ENCODE measurements at places on chromosomes 6 and 20.

GRCh38 chr20:6231556-6231955, 108.7 kb upstream of the FERMT1 start:
- DNase-seq: no peak

DNA sequence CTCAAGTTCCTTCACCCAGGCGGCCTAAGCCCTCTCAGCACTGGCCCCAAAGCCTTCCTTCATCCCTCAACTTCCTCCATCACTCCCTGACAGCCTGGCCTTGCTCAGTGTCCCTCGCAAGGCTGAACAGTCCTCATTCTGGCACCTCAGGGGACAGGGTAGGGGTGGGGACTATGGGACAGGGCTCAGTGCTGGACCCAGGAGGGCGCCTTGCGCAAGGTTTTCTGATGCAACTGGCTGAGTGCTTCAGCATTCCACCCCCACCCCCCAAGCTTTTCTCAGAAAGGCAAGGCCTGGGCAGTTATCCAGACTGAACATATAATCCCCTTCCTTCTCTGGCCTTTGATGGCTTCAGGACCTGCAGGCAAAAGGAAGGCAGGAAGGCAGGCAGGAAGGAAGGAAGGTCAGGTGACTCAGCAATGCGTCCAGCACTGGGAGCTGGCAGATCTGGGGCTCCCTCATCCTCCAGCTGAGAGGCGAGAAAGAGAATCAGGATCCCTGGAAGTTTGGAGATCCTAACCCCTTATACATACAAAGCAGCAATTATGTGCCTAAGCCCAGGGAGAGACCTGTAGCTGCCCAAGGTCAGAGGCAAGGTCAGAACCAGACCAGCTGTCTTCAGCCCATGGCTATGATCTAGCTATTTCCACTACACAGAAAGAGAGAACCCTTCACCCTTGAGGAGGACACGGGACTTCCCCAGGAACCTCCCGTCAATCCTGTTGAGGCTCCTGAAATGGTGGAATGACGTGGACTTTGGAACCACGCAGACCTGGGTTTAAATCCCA, 8.6 kb upstream of the TRIB3 start:
- DNase-seq: peak; percentile 93

DNA sequence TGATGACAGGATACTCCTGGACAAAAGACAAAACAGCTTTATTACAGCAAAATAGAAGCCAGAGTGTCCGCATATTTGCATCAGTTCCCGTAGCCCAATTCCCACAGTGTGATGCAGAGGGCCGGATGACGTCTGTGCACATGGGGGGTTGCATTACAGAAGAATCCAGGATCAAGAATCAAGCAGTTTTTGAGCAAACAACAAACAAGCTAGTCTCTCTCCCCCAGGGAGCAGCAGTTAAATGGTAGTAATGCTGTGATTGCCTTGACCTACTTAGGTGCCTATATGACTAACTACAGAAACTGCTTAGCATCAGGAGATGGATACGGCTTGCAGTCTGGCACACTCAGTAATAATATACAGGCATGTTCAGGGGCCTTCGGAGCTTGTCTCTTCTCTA, 3.2 kb upstream of the SDHAF4 start:
- DNase-seq: no peak

DNA sequence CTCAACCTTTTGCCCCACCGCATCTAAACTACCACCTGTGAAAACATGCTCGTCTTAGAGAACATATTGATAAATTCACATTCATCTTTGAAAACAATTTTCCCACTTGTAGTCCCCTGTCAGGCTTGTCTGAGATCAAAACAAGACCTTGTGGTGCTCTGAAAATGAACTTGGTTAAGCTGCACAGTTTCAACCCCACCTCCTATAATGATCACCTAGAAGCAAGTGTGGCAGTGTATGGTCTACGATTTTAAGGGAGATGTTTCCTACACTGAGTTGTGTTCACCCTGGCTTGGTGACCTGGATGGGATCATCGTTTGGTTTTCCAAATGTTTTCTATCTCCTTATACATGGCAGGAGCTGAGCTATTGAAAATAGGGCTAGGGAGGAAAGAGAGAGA, 539.4 kb downstream of the DOK5 start:
- DNase-seq: no peak

- no peak for DNase-seq
Observed at GRCh38 chr6:126235363-126235762, 104.6 kb upstream of the CENPW start.

GRCh38 chr20:8366303-8366923, 234.3 kb downstream of the PLCB1 start:
- no peak for DNase-seq

DNA sequence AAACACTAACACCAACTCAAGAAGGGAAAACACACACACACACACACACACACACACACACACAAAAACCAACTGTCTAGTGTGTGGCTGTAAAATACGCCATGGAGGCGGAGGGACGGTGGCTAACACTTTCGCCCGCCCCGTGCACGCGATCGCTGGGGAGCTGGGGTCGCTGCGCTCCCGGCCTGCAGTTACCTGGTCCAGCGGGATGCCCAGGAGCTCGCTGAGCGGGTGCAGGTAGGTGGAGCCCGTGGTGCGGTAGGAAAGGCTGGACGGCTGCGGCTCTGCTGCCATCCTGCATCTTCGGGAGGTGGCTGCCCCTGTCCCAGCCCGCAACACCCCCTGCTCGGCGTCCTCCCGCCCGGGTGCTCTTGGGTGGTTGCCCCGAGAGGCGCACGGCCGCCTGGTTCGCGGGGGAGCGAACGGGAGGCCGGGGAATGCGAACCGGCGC, 303 bp downstream of the MBOAT1 start:
- peak; percentile 29 for DNase-seq

- peak; percentile 93 for DNase-seq
Observed at GRCh38 chr6:30556066-30556905, at the start of gene GNL1. Gene GNL1 (minus strand): TSS chr6:30556489. CDS start chr6:30556203, 286 bp downstream.

Data from AML-193 (cell line).